ENCODE measurements at places on chromosomes 6 and 20. TPM values are rescaled to one million over a fixed set of nuclear protein-coding genes. Genes with fewer than 3 reads are reported as not detected.

The OLIG3 gene
- not detected for total RNA-seq

The MOG gene
- total RNA-seq, result not detected

The CYP39A1 gene
- total RNA-seq, result 1.6 TPM

The ZSCAN23 gene
- 5.6 TPM for total RNA-seq

The LY6G5B gene
- total RNA-seq, result 6.2 TPM

The MANEA gene
- total RNA-seq, result 21.8 TPM

The C6orf52 gene
- total RNA-seq, result 1.3 TPM

The TMEM63B gene
- 16.7 TPM for total RNA-seq

The LZTS3 gene
- 9.3 TPM for total RNA-seq

The PDE10A gene
- total RNA-seq, result 12.6 TPM

The ANKRD6 gene
- 23.7 TPM for total RNA-seq

The IL17F gene
- total RNA-seq, result not detected

Measured in breast epithelium (tissue), 4 donors.